ENCODE measurements at places on chromosomes 2 and 18. TPM values are rescaled to one million over a fixed set of nuclear protein-coding genes. Genes with fewer than 3 reads are reported as not detected.

CNDP2 gene
- total RNA-seq: 55.2 TPM

CELF4 gene
- 0.05 TPM for total RNA-seq

CCL20 gene
- total RNA-seq: 2.8 TPM

ASTL gene
- total RNA-seq: 0.42 TPM

REG1B gene
- total RNA-seq: not detected
